GM13977 (cell line): ENCODE measurements at places on chromosomes 7 and 10.

- DNase-seq, result no peak
These were observed 253.6 kb downstream of the KCNMA1 start for GRCh38 chr10:77383861-77384553.

DNA sequence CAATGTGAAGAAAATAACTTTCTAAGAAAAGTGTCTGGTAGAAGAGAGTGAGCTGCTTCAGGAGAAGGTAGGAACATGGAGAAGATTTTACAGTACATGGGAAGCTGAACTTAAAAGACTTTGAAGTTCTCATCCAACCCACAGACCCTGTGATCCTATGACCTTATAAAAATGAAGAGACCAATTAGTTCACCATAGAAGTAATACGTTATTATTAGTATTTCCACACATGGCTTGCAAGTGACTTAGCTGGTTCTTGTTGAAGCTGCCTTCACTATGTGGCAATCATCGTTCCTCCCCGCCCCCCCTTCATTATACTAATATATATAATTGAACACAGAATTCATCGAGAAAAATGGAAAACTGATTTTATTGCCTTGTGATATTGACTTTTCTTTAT, 129.1 kb downstream of the SND1 start:
- DNase-seq, result no peak

DNA sequence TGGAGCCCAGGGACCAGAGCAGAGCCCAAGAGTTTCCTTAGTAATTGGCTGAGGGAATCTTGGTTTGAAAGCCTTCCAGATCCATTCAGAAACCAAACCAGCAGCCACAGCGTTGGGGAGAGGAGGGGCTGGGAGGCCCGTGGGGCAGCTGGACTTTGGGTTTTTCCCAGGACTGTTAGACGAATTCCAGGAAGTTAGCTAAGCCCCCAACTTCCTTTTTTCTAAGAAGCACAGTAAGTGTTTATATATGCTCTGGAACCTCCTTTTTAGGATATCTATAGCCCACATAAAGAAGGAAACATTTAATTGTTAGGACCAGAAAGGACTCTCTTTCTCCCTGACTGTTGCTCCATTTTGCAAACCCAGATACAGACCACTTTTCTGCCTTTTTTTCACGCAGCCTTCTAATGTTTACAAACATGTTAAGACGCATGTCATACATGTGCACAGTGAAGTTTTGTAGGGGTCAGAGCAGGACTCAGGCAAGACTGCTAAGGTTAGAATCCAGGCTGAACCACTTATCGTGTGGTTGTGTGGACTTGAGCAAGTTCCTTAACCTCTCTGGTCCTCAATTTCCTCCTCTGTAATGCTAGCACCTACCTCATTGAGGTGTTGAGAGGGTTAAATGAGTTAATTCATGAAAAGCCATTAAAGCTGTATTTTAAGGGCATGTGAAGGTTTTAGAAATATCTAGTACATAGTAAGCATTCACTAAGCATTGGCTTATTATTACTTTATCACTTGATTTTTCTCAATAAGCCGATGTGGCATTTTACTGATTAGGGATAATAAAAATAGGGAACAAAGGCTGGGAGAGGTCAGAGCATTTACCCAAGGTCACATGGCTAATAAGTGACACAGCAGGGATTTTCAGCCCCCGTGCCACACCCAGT, 42.4 kb downstream of the TBATA start:
- no peak for DNase-seq

GRCh38 chr10:62560201-62560819, 186.1 kb downstream of the ZNF365 start:
- DNase-seq, result no peak

DNA sequence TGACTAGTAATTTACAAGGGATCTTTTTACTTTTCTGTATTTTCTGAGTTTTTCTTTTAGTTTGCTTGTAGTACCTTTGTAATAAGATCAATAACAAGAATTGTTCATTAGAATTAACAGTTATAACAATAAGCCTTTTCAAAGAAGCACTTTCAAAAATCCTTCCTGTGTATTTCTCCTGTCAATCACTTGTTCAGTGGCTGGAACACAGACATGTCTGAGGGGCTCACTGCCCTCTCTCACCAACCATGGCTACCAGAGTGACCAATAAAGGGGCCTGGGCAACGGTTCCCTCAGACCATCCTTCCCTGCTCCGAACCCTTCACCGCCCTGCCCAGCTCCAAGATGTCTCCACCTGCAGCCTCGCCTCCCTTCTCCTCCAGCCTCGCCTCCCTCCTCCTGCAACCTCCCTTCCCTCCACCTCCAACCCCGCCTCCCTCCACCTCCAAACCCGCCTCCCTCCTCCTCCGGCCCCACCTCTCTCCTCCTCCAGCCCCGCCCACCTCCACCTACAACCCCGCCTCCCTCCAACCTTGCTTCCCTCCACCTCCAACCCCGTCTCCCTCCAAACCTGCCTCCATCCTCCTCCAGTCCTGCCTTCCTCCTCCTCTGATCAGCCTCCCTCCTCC, 353.4 kb downstream of the TNS3 start:
- DNase-seq, result no peak

- DNase-seq, result peak; percentile 87
These were observed 84.2 kb upstream of the MKI67 start for GRCh38 chr10:128210215-128211063.

GRCh38 chr7:16774294-16774693, 20.7 kb downstream of the TSPAN13 start:
- no peak for DNase-seq
